Bronchial smooth muscle cell (primary cell): ENCODE measurements at places on chromosomes 1 and 21. TPM values are rescaled to one million over a fixed set of nuclear protein-coding genes. Genes with fewer than 3 reads are reported as not detected.

KRTAP12-4 gene
- total RNA-seq: not detected in 2 replicates

CBR1 gene
- 144 and 179 TPM in 2 replicates for total RNA-seq

ZCCHC17 gene
- 32.3 and 40.0 TPM in 2 replicates for total RNA-seq

ISG15 gene
- 95.7 and 131 TPM in 2 replicates for total RNA-seq

GBP2 gene
- total RNA-seq: 48.1 and 87.7 TPM in 2 replicates

UQCRHL gene
- 14.8 and 15.3 TPM in 2 replicates for total RNA-seq
